ENCODE measurements at places on chromosomes 12 and 14.

- no peak for DNase-seq
Observed at GRCh38 chr14:69094481-69094880, 58.4 kb downstream of the DCAF5 start.

- no peak for DNase-seq
Observed at GRCh38 chr14:98932431-98933325, 339.3 kb downstream of the BCL11B start.

GRCh38 chr12:8866429-8866828, 44.0 kb downstream of the A2ML1 start:
- no peak for DNase-seq

DNA sequence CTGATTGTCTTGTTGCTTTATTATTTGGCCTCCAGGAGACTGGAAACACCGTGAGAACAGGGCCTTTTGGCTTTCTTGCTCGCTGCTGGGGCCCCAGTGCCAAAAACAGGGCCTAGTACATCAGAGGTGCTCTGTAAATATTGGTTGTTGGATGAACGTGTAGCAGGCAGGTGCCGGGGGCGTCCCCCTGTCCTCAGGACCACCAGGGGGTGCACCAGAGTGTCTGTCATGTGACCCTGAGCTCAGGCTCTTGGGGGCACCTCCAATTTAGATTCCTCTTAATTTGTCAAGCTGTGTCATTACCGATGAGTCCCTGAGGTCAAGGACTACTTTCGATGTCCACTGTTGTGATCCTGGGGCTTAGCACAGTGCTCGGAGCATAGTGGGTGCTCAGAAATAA, 87.1 kb downstream of the ACACB start:
- no peak for DNase-seq

DNA sequence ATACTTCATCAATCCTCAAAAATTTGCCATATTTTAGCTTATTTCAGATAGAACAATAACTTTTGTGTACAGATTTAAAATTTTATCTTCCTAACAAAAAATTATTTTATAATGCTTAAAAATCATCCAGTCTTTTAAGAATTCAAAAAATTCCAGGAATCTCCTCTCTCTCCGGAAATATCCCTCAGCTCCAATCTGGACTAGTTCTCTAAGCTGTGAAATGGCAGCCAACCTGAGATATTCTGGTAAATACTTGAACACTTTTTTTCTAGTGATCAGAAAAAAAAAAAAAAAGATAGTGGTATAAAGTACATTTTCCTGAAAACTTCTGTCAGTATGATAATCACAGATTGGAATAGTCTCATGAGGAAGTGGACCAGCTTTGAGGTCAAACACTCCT, 57.6 kb downstream of the SSPN start:
- no peak for DNase-seq

DNA sequence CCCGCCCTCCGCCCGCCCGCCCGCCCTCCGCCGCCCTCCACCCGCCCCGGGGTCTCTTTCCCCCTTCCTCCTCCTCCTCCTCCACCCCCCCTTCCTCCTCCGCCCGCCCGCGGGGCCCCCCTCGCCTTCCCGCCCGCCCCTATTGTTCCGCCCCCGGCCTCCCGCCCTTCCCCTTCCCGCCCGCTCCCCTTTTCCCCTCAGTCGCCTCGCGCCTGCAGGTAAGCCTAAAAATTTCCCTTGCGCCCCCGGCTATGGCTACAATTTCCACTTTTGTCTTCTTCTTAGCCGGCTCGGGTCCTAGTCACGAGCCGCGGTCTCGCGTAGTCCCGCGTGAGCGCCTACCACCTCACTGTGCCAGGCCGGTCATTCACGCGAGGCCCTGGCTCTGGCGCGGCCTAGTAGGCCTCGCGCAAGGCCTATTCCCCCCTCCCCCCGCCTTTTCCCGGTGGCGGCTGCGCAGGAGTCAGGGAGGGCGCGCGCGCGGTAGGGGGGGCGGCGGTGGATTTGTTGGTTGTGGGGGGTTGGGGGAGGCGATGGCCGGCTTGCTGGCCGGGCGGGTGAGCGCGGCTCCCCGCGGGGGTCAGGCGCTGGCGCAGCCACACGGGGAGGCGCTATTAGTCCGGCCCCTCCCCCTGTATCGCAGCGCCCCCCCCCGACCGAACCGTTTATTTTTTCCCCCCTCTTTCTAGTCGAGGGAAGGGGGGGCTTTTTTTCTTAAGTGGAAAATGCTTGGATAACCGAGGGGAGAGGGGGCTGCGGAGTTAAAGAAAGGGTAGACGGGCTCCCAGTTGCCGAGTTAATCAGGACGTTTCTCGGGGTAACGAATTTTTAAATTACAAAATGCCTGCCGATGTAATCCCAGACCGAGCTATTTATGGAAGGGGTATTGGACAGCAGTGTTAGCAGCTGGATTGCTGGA, 516 bp downstream of the PCBP2 start:
- DNase-seq: peak; percentile 72

DNA sequence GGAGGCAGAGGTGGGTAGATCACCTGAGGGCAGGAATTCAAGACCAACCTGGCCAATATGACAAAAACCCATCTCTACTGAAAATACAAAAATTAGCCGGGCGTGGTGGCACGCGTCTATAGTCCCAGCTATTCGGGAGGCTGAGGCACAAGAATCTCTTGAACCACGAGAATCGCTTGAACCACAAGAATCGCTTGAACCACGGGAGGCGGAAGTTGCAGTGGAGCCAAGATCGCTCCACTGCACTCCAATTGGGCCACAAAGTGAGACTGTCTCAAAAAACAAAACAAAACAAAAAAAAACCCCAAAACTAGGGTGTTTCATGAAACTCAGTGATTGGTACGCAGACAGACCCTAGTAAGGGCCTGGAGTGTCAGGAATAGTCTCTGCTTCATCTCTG, 6.4 kb upstream of the ARF6 start:
- no peak for DNase-seq

DNA sequence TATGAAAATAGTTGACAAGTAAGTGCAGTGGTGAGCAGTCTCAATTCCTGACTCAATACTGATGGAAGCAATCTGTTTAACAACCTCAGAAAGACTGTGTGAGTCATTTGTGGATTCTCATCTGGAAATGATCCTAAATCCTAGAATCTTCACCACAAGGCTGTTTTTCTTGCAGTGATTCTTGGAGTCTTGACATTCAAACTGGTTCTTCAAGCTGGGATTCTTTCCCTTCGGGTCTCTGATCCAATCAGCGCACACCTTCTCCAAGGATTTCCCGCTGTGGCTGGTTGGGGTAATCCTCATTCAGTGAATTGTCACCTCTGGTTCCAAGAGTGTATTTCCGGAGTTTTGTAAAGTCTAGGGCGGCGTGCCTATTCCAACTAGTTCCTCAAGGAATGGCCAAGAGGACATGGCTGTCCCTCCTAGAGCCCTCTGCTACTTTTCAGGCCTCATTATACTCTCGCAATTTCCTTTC, 37.7 kb upstream of the FOXJ2 start:
- DNase-seq: no peak

GRCh38 chr14:68268197-68268596, 448.6 kb downstream of the RAD51B start:
- no peak for DNase-seq

DNA sequence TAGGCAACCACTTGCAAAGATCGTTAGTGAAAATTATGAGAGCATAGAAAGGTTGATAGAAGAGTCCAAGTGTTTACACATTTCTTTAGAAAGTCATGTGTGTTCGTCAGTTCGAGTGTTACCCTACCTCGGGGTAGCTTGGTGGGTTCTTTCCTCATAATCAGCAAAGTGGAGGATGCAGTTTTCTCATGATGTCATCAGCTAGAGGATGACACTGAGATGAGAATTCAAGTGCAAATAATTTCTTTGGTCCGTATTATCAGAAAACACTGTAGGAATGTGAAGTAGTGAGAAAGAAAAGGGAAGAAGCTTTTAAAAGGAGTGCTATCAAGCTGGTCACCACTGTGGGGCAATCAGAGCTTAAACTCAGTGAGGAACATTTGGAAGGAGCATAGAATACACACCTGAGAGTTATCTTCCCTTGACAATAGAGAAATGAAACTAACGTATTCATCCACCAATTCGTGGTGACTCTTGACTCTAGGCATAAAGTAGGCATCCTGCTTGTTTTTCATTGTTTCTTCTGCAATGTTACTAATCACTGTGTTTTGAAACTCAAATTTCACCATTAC, 1340.9 kb upstream of the TMEM132C start:
- no peak for DNase-seq

DNA sequence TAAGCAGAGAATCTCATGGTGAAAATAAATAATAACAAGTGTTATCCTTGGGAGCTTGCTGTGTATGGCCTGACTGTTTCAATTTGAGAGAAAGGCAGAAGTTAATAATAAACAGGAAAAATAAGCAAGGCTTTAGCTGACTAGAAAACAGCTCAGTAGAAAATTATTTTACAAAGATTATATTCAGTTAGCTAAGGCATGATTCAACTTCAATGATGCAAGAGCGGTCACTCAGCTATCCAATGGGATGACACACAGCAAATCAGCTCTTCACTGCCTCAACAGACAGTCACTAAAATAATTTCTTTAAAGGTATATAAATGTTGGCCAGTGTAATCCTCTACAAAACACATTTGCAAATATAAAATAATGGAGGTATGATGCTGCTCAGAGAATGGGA, 18.6 kb downstream of the GSTZ1 start:
- DNase-seq: no peak

All from activated T-cell treated with anti-CD3 and anti-CD28 coated beads, Interleukin-2, amount 50 U/mL, for 4 hours (primary cell).